ENCODE measurements at places on chromosomes 13 and 19. TPM values are rescaled to one million over a fixed set of nuclear protein-coding genes. Genes with fewer than 3 reads are reported as not detected.

GRCh38 chr19:51422053-51422448 lies 4.6 kb upstream of the SIGLEC10 start:
- peak; percentile 95 for DNase-seq

DNA sequence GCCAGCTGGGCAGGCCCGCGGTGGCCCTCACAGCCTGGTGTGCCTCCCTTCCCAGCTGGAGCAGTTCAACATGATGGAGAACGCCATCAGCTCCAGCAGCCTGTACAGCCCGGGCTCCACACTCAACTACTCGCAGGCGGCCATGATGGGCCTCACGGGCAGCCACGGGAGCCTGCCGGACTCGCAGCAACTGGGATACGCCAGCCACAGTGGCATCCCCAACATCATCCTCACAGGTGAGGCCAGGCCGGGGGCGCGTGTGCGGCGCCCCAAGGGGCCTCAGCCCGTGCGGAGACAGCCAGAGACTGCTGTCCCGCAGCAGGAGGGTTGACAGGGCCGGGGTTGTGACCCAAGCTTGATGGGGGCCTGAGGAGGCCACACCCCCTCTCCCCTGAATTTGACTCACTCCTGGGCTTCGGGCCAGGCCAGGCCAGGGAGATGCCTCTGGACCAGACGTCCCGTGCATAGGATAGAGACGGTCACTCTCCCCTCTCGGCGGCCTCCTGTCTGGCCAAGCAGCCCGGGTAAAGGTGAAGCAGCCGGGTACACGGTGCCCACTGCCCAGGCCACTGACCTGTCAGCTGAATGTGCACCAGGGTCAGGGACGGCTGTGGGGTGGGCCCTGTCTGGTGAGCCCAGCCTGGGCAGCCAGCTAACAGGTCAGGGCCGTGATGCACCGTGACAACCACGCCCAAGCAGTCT lies 15.4 kb downstream of the COMP start:
- peak; percentile 58 for DNase-seq

GRCh38 chr13:110838116-110838515 lies 76.8 kb downstream of the ANKRD10 start:
- no peak for DNase-seq

DNA sequence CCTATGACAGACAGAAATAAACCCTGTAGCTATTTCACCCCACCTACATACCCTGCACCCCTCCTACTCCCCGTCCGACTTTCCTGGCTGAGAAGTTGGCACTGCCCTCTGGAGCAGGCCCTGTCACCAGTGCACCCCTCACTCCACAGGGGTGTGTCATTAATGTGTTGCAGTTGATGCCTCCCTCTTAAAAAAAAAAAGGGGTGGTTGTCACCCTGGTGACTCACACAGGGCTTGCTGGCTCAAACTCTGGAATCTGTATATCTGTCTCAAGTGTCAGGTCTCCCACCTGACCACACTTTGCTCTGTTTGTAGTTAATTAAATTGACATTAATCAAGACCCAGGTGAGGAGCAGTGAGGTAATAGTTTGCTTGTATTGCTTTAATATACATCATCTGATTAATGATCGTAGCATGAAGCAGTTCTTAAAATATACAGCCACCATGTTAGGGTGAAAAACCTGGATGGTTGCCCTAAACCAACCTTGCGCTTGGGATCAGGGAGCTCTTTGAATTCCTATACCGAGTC lies 2.0 kb upstream of the GATAD2A start:
- no peak for DNase-seq

DNA sequence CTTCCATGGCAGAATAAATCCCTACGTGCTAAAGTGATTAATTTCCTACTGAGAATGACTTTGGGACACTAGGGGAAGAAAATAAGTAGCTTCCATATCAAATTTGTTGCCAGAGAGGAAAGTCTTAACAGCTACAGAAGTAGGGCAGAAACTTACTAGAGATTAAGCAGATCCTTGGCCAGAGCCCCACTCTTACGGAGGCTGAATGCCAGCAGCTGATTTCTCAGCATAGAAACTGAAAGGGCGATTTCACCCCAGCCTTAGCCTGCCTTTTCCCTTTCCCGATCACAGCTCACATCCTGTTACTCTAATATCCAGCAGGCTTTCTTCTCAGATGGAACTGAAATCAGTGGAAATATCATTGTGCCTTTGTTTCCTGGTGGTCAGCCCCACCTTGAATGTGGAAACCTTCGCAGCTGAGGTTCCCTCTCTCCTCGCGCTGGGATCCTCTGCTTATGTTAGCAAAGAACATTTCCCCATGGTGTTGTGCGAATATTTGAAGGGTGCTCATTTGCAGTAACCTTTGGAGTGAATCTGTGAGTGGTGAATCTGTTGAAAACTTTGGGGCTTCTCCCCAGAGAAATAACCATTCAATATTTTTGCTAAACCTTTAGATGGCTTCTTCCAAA lies 8.4 kb downstream of the FAM124A start:
- DNase-seq, result no peak

- DNase-seq, result peak; percentile 83
These were observed at the start of gene STK24 for GRCh38 chr13:98576963-98577835. Gene STK24, minus strand, starts transcription at chr13:98577107. Its CDS starts 321 bp downstream, at chr13:98576786.

DNA sequence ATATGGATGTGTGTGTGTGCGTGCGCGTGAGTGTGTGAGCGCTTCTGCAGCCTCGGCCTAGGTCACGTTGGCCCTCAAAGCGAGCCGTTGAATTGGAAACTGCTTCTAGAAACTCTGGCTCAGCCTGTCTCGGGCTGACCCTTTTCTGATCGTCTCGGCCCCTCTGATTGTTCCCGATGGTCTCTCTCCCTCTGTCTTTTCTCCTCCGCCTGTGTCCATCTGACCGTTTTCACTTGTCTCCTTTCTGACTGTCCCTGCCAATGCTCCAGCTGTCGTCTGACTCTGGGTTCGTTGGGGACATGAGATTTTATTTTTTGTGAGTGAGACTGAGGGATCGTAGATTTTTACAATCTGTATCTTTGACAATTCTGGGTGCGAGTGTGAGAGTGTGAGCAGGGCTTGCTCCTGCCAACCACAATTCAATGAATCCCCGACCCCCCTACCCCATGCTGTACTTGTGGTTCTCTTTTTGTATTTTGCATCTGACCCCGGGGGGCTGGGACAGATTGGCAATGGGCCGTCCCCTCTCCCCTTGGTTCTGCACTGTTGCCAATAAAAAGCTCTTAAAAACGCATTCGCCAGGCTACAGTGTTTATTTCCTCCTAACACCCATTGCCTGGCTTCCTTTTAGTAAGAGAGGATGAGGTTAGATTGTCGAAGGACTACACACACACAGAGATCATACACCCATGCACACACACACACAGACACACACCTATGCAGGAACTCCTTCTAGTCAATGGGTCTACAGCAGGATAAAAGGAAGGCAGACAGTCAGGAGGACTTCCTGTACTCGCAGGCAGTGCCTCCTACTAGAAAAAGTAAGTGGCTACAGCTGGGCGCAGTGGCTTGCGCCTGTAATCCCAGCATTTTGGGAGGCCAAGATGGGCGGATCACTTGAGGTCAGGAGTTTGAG lies 7.1 kb downstream of the FOSB start:
- no peak for DNase-seq

DNA sequence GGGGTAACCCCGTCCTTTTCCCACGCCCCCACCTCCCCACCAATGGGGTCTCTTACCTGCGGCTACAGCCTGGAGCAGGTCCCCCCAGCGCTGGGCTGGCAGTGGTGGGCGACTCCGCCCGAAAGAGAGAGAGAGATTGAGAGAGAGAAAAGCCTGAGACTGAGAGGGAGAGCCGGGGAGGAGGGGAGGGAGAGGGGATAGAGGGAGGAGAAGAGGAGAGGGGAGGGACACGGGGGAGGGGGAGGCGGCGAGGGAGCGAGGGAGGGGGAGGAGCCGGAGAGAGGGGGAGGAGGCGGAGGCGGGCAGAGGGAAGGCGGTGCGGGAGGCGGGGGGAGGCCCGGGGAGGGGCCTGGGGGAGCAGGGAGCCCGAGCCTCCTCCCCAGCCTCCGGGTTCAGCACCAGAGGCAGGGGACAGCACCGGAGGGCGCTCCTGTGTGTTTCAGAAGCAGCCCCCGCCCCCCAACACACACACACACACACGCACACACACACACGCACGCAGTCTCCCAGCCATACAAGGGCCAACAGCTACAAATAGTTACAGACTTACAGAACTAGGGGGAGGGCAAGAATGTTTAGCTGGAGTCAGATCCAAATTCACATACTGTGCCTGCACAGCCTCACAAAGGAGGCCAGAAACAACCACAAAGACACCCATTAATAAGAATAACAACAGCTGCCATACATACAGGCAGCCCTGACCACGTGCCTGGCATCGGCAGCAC lies at the start of gene SLC8A2:
Gene SLC8A2 (minus strand): TSS at position 161 of the 725 bp plus-strand sequence. CDS start 5,490 bp downstream, outside the sequence.
- no peak for DNase-seq

GRCh38 chr19:46471116-46471733 lies at the start of gene PNMA8A:
Gene PNMA8A, minus strand, starts transcription at chr19:46471563. Its CDS starts 528 bp downstream, at chr19:46471035.
- DNase-seq, result peak; percentile 87

DNA sequence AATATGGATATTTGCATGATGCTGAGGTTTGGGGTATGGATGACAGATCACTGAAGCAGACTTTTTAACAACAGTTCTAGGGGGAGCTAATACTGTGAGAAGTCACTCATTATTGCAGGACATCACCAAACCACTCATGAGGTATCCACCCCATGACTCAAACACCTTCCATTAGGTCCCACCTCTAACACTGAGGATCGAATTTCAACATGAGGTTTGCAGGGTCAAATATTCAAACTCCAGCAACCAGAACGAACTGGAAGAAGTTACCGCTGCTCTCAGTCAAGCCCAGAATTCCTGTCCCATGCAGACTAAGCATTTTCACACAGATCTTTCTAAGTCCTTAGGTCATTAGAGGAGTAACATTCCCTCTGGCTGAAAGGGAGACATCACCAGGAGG lies 758.9 kb downstream of the UQCRFS1 start:
- DNase-seq, result no peak

- DNase-seq, result peak; percentile 46
These were observed 1.2 kb upstream of the EMC10 start for GRCh38 chr19:50475101-50475568.

- no peak for DNase-seq
These were observed 738.9 kb downstream of the PCDH9 start for GRCh38 chr13:66491251-66491650.

- no peak for DNase-seq
These were observed 1.5 kb downstream of the KCNN1 start for GRCh38 chr19:17968362-17968761.

DNA sequence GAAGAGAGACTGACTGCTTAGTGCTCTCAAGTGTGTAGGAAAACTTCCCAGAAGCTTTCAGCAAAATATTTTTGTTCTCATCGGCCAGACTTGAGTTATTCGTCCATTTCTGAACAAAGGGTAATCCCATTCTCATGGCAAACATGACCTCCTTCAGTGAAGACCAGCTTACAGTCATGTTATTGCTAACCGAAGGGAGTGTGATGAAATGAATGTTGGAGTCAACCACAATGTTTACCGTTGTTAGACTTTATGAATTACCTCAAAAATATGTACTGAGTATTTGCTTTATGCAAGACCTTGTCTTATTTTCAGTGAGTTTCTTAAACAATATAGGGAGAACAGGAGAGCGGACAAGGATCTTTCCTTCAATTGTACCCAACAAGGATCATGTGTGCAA lies 228.6 kb downstream of the LMO7 start:
- no peak for DNase-seq

DNA sequence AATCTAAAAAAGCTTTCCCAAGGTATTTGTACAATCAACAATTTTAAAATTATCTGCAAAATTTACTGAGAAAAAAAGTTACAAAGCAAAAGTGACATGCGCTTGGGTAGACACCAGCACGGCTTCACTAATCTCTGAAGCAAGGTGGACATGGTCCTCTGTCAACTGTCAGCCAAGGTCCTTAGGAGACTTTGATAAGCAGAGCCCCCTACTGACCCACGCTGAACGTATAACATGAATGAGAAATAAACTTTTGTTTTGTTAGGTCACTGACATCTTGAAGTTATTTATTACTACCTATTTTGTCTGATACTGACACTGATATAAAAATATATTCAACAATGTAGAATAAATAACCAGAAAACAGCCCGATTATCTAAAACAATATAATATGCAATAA lies 100.7 kb upstream of the OBI1 start:
- no peak for DNase-seq

GRCh38 chr19:39282021-39282420 lies 13.8 kb downstream of the IFNL2 start:
- no peak for DNase-seq

Gene LILRA5
- 1.8 TPM for total RNA-seq

Gene LIG4
- 7.8 TPM for total RNA-seq

Gene RCBTB2
- 16.4 TPM for total RNA-seq

Gene IL12RB1
- total RNA-seq, result 1.1 TPM

All from Right ventricle myocardium inferior (tissue), 1 donor.